SW 1271 (cell line): ENCODE measurements at places on chromosomes 7 and 10.
A peak's percentile ranks its signal among the peaks of the same experiment; 100 is the strongest.

DNA sequence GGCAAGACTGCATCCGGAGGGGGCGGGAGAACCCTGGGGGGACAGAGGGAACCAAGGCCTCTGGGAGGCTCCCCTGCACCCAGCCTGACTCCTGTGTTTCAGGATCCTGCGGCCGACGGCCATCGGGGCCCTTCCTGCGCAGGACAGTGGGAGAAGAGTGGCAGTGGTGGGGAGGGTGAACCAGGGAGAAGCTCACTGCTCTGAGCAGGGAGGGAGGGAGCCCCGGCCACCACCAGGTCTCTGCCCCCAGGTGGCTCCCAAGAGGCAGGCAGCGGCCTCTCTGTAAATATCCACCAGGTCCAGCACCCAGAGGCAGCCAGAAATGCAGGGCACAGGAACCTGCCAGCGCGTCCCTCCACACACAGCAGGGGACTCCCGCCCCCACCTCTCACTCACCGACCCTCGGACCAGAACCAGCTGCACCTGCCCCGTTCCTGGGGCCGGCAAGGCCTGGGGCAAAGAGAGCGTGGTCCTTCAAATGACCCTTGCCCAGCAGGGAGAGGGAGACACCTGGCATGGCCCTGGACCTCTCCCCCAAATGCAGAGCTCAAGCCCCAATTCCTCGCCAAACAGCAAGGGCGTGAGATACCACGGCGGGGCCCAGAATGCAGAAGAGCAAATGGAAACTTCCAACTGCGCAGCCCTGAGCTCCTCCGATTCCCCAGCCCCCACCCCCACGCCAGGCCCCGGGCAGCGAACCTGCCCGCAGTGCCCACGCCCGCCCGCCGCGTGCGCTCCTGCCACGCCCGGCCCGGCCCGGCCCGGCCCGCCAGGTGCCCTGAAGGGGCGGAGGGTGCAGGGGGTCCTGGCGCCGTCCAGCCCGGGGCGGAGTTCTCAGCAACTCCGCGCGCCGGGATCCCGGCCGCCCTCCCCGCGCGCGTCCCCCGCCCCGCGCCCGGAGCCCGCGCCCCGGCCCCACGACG lies 805 bp downstream of the RASGEF1A start:
- peak; percentile 21 for DNase-seq

DNA sequence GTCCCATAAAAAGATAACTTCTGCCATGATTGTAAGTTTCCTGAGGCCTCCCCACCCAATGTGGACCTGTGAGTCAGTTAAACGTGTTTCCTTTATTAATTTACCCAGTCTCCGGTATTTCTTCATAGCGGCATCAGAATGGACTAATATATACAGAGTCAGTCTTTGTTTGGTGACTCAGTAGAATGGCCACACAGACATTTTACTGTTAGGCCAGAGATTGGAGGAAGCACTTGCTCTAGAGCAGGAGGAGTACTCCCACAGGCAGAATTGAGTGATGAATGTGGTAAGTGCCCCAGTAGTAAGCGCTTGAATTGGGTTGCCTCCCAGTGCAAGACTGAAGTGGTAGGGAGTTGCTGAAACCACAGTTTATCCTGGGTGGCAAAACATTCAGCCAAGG lies 149.5 kb upstream of the SMIM30 start:
- DNase-seq = no peak

DNA sequence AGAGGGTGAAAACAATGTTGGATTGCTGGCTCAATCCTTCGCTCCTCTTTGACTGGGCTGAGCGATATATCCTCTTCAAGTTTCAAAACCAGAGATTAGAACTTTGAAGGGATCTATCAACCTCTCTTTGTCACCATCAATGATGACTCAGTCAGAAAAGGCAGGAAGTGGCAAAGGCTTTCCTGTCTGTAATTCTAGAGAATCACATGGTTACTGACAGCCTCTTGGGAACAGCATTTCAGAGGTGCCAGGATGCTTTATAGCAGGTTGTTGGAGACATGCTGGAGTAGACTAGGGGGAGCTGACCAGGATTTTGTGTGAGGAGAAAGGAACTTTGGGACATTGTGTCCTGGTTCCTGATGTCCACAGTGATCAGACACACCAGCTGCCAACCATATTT lies 81.3 kb downstream of the PRKCQ start:
- no peak for DNase-seq

DNA sequence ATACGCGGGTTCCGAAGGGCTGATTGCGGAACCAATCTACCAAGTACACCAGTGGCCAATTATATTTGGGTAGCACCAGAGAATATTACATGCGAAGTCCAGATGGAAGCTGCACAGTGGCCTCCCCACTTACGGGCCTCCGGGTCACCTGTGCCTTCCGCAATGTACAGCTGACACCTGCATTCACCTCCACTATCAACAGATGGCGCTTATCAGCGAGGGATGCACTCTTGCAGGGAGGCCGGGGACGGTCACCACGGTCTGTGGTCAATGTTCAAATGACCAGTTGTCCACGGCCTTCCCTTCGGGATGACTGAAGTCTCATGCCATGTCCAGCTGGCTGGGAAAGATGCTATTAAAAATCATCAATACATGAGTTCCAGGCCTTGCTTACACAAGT lies 47.6 kb downstream of the SLIT1 start:
- DNase-seq = no peak

DNA sequence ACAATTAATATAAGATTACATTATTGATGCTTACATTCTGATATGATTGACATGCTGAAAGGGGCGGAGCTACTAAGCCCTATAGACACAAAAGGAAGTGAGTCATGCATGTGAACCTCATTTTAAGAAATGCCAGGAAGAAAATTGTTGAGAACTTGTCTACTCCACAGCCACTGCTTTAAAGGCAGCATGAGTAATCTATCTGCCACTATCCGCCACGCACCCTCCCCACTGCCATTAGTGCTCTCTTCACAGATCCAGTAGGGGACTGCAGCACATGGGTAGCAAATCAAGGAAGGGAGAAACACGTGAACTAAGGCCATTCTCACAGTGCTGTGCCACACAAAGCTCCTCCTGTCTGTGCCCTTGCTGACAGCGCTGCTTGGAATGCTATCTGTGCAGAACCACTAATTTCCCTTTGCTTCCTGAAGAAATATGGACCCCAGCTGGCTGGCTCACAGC lies 524.8 kb downstream of the GRM8 start:
- peak; percentile 49 for DNase-seq

DNA sequence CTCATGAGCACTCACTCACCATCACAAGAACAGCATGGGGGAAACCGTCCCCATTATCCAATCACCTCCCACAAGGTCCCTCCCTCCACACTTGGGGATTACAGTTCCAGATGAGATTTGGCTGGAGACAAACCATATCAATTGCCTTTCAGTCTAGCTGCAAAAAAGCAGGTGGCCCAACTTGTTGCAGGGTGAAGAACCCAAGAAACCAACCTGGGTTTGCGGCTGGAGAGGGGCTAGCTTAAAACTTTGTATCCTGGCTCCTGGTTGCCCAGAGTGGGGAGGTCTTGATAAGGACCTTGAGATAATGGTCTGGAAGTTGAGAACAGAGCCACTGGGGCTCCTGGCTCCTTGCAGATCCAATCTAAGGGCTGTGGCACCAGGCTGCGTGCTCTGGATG lies 122.8 kb upstream of the PCBD1 start:
- no peak for DNase-seq

DNA sequence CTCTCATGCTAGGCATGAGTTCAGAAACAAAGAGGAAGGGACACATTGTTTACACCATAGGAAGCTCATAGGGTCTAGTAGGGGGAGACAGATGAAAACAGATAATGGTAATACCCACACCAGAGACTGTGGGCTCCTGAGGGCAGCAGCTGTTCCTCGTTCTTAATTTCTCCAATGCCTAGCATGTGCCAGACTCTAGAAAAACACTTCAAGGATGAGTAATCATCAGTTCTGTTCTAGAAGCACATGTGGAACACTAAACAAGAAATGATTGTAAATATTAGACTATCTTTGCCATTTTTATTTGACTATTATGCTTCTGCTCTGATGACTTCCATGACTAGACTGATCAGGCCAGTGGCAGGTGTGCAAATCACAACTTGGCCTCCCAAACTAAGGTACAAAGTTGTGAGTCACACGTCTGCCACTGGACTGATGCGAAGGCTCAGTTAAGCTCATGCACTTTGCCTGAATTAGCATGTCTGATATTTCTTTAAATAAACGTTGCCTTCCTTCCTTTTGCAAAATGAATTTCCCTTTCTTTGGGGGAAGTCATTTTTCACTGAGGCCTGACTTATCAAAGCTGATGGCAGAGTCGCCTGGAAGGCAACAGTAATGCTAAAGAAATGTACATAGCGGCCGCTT lies 89.2 kb upstream of the FGL2 start:
- DNase-seq = no peak

- DNase-seq = no peak
Measured at GRCh38 chr7:81845744-81846241, 75.9 kb upstream of the HGF start.

DNA sequence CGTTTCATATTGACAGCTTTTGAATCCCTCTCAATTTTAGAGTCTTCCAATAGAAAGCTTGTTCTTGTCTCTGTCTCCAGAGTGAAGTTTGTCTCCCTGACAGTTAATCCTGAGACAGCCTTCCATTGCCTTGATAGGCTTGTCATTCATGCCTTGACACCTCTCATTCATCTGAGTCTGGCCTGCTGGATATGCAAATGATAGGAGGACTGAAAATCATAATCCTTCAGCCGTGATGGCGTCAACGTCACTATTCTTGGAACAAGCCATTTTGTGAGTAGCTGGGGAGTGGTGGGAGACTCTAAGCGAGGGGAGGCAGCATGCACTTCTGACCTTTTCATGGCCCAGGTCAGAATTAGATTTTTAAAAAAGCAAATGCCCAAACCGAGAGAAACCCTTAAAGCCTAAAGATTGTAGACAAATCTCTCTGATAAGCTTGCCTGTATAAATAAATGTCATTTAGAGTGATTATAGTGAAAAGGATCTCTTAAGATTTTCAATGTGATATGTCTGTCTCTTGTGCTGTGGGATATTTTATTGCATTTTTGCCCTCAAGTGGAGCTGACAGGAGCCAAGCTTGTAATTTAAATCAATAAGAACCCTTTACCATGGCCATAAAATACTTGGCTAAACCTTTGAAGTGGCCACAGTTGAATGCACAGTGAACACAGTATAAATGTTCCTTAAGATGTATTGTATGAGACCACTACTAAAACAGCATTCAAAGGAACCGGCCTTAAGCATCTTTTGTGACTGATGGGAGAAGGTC lies 148.8 kb downstream of the SNX10 start:
- DNase-seq = no peak

- no peak for DNase-seq
Measured at GRCh38 chr7:106128836-106129235, 16.7 kb upstream of the SYPL1 start.

DNA sequence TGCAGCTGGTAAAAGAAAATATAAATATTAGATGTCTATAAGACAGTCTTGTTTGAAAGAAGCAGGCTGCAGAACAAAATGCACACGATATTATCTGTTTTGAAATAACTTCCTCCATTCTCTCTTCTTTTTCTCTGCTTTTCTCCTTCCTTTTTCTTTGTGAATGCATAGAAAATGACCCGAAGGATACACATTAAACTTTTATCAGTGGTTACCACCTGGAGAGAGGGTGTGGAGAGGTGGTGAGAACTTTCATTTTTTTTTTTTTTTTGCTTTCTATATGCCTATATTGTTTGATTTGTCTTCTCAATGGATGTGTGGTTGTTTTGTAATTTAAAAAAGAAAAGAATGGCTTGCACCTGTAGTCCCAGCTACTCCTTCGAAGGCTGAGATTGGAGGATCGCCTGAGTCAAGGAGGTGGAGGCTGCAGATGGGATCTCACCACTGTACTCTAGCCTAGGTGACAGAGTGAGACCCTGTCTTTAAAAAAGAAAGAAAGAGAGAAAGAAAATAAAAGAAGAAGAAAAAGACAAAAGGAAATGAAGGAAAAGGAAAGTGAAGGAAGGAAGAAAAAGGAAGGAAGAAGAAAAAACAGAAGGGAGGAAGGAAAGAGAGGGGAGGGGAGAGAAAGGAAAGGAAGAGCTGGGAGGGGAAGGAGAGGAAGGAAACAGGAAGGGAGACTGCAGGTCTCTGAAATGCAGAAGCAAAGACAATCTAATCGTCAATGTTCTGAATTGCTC lies 64.4 kb downstream of the SAMD9 start:
- DNase-seq = no peak
